NCI-H510A treated with DMSO at 0.1 percent for 48 hours (cell line): ENCODE measurements at places on chromosomes 1 and 21.
A peak's percentile ranks its signal among the peaks of the same experiment; 100 is the strongest.

GRCh38 chr1:167272369-167272957 lies 51.8 kb downstream of the POU2F1 start:
- no peak for DNase-seq

DNA sequence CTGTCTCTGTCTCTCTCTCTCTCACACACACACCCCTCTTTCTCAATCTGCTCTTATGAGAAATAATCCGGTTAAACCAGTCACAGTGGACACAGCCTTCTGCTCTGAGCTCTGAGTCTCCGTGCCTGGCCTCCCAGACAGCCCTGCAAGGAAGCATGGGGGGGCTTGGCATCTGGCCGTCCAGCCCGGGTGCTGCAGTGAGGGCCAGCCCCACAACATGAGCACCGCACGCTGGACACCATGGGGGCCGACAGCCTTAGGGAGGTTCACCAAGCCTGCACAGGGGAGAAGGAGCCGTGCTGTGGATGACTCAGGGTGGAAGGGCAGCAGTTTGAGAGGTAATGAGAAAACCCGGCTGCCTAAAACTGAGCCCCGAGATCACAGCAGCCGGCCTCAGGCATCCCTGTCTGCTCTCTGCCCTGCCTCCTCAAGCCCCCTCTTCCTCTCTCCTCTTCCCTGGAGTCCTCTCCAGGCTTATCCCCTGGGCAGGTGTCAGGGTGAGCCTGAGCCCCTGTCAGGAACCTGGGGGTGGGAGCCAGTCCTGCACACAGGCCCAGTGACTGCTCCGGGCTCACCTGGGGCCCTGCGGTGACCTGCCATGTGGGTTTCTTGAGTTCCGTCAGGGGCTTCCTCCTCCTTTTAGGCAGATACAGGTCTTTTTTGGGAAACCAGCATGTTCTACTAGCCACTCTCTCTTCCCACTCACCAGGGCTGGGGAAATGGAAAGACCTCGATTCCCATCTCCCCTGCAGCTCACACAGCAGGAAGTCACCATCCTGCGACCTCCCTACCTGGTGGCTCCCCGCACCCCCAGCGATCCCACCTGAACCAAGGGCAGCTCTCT lies 92.8 kb downstream of the ITPKB start:
- no peak for DNase-seq

- DNase-seq, result no peak
Measured at GRCh38 chr1:50416553-50417453, 6.4 kb downstream of the DMRTA2 start.

- DNase-seq, result no peak
Measured at GRCh38 chr1:97196825-97197516, 475.4 kb downstream of the PTBP2 start.

DNA sequence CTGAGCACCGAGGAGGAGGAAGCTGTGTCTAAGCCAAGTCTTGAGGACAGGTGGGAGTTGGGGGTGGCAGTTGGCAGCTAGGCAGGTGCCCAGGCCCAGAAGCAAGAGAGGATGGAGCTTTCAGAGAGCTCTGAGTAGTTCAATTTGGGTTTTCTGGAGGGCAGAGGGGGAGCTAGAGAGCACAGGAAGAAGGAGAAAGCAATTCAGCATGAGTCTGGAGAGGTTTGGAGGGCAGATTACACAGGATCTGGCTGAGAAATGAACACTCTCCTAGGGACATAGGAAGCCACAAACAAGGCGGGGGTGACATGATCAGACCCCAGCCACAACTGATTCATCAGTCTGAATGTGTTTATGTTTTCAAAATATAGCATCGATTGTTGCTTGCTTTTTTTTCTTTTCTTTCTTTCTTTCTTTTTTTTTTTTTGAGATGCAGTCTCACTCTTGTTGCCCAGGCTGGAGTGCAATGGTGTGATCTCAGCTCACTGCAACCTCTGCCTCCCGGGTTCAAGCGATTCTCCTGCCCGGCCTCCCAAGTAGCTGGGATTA lies 23.8 kb downstream of the PTPRF start:
- DNase-seq, result peak; percentile 92

DNA sequence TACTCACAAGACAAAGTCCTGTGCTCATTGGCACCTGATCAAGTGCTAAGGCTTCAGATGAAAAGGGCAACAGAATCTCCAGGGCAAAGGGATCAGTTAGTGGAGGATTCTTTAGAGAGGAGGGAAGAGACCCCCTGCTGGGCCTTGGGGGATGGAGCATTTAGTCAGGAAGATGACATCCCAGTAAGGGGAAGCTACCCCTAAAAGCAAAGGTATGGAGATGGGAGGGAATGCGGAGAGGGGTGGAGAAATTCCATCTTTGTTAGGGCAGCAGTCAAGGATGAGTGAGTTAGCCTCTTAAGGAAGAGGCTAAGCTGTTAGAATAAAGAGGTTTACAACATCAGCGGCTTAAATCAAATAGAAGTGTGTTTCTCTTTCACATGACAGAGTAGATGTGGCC lies 67.4 kb downstream of the ST6GALNAC3 start:
- no peak for DNase-seq

GRCh38 chr1:77133731-77134358 lies 85.4 kb downstream of the PIGK start:
- no peak for DNase-seq

GRCh38 chr1:234953655-234954405 lies 174.8 kb downstream of the TOMM20 start:
- DNase-seq, result no peak

DNA sequence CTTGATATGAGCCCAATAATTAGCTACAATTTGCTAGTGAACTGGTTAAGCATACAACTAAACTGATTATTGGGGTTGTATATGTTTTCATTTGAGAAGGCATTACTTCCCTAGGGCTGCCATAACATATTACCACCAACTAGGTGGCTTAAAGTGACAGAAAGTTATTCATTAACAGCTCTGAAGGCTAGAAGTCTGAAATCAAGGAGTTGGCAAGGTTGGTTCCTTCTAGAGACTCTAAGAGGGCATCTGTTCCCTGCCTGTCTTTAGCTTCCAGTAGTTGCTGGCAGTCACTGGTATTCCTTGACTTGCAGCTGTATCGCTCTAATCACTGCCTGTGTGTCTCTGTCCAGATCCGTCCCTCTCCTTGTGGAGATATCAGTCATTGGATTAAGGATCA lies 86.3 kb downstream of the LHX9 start:
- no peak for DNase-seq

DNA sequence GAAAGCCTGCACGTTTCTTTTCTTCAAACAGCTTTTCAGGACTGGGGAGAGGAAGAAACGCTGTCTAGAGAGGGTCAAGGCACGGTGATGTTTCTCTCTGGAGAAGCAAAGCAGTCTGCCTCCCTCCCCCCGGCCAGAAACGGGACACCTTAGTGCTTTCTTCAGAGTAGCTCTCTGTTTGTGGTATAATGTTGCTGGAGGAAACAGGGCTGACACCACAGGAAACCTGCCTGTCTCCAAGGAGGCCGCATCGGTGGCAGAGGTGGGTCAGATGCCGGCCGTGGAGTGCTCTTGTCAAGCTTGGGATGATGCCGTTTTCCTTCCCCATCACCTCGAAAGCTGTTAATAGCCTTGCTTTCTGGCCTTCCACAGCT lies 139.4 kb downstream of the DHRS3 start:
- DNase-seq, result no peak

- no peak for DNase-seq
Measured at GRCh38 chr1:155307247-155307740, 1.4 kb upstream of the FDPS start.

GRCh38 chr1:147618077-147618569 lies 52.2 kb downstream of the ACP6 start:
- DNase-seq, result no peak

- DNase-seq, result peak; percentile 81
Measured at GRCh38 chr1:51329443-51330325, 678 bp downstream of the TTC39A start.

DNA sequence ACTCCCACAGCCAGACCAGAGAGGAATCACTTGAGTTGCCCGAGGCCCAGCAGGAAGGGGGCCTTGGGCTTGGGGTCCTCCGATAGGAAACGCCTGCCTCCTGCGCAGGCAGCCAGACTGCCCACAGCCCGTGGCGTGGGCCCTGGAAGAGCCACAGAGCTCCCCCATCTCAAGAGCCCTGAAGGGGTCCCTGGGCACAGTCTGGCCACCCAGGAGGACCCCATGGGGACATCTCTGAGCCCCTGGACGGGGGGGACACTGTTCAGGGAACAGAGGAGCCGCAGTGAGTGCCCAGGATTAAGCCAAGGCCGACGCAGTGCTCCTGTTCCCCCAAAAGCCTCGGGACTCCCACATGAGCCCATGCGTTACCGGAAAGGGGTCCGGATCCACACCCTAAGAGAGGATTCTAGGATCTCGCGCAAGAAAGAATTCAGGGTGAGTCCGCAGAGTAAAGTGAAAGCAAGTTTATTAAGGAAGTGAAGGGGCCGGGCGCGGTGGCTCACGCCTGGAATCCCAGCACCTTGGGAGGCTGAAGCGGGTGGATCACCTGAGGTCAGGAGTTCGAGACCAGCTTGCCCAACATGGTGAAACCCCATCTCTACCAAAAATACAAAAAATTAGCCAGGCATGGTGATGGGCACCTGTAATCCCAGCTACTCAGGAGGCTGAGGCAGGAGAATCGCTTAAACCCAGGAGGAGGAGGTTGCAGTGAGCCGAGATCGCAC lies 38.1 kb upstream of the LBR start:
- DNase-seq, result no peak

DNA sequence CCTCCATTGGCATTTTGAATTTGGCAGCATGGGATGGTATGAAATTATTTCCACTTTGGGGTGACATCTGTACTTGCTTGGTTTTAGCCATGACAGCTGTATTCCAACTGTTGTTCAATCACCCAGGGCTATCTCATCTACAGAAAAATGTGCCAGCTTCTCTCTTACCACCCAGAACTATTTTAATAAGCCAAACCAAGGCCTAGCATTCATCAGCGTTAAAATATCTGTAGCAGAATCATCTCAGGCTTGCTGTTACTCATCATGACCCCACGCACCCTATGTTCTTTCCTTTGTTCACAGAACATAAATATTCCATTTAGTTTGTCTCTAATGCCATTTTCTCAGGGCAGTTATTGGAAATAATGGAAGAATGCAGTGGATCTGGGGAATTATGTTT lies 49.8 kb downstream of the GIPC2 start:
- no peak for DNase-seq

DNA sequence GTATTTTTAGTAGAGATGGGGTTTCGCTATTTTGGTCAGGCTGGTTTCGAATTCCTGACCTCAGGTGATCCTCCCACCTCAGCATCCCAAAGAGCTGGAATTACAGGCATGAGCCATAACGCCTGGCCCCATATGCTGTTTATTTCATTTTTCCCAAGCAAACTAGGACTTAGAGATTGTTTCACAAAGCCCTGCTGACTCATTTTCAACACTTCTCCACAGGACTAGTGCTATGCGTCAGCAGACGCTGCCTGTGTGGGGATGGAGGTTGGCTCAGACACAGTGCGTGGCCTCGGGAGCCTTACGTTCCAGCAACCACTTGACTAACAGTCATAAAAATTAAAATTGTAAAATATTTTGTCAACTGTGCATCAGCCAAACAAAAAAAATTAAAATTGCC lies 22.7 kb downstream of the PKNOX1 start:
- DNase-seq, result no peak

DNA sequence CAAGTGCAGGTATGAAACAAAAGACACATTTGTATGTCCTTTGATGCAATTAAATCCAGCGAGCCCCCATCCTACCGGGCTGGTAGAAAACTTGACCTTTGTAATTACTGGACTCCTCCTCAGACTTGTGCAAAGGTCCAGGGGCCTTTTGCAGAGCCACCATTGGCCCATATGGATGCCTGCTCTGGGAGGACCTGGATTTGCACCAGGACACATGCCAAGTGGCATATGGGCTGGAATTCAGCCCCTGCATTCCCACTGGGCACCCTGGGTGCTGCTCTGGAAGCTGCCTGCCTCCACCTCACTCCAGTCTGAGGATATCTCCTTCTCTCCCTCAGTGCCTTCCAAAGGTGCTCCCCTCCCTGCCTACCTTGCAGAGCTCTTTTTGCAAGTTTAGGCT lies 36.0 kb downstream of the LACTBL1 start:
- DNase-seq, result no peak

- DNase-seq, result peak; percentile 7
Measured at GRCh38 chr1:246907472-246907871, 24.3 kb downstream of the AHCTF1 start.

GRCh38 chr1:214337511-214337910 lies 56.6 kb downstream of the SMYD2 start:
- DNase-seq, result no peak

DNA sequence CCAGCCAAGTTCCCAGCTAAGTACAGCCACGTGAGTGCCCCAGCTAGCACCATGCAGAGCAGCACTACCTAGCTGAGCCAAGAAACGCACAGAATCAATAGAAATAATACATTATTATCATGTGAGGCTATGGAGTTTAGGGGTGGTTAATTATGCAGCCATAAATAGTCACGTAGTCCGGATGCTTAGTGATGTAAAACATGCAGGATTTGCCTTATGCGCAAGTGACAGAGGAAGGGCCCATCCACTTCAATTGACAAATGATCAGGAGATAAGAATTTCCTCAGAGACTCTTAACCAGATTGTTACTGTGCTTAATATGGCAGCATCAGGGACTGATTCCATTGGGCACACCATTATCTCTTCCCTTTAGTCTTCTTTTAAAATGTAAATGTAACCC lies 44.8 kb upstream of the DUSP10 start:
- no peak for DNase-seq

- peak; percentile 79 for DNase-seq
Measured at GRCh38 chr1:244050835-244051444, at the start of gene ZBTB18. ZBTB18 (plus strand) TSS chr1:244051283; CDS start chr1:244051432, 149 bp downstream.

DNA sequence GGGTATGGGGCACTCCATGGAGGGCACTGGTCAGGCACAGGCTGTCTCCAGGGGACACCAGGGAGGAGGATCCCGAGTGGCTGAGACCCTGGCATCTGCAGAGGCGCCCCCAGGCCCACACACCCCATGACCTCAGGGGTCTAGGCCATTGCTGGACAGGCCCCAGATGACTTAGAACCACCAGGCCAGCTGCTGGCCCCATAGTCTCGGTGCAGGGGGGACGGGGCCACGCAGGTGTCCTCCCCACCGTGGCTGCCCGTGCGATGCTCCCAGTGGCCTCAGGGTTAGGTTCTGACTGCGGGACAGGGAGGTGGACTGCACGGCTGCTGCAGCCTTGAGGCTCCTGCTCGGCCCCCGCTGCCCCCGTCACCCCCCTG lies 44.0 kb downstream of the MORN1 start:
- DNase-seq, result no peak

GRCh38 chr1:11525151-11525505 lies 46.2 kb downstream of the DISP3 start:
- DNase-seq, result no peak

GRCh38 chr21:31948676-31949075 lies 75.9 kb downstream of the HUNK start:
- DNase-seq, result no peak
